ENCODE measurements at places on chromosomes 12 and 14.

GRCh38 chr12:76189851-76190250, 105.4 kb upstream of the NAP1L1 start:
- no peak for DNase-seq

DNA sequence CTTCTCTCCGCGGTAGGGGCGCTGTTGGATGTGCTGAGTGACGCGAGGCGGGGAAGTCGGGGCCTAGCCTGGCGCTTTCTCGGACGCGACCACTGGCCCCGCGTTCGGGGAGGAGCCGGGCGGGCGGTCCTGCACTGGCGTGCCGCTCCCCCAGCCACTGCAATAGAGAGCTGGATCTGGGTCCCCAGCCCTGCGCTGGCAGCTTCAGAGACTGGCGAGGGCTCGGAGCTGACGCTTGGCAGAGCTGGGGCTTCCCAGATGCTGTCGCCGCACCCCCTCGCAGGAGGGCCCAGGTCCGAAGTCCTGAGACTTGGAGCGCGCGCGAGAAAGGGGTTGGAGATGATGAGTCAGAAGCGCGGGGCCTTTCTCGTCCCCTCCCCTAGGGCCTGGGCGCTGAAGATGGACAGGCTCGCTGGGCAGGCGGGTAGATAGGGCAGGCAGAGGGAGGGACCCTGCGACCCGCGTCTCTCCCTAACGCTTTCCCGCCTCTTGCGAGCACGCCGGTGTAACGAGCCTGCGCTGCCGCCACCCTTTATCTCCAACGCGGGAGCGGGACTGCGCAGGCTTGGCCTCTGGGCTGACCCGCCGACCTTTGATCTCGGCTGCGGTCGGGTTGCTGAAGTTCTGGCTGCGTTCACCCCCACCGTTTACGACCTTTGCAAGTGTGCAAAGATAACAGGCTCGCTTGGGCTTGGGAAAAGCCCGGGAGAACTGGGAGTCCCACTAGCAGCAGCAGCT, 3.0 kb downstream of the TMEM253 start:
- DNase-seq: peak; percentile 98

DNA sequence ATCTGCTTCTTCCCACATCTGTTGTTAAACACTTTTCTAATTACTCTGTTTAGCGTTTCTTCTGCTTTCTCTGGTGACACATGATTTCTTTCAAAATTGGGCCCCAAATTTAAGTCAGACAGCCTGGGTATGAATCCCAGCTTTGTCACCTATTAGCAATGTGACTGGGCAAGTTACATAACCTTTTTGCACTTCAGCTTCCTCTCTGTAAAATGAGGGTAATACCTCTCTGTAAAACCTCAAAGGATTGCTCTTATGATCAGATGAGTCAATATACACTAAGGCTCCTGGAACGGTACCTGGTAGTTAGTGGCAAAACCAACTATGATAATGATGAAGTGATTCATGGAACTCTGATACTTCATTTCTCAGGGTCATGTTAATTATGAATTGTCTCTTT, 33.0 kb downstream of the E2F7 start:
- no peak for DNase-seq

DNA sequence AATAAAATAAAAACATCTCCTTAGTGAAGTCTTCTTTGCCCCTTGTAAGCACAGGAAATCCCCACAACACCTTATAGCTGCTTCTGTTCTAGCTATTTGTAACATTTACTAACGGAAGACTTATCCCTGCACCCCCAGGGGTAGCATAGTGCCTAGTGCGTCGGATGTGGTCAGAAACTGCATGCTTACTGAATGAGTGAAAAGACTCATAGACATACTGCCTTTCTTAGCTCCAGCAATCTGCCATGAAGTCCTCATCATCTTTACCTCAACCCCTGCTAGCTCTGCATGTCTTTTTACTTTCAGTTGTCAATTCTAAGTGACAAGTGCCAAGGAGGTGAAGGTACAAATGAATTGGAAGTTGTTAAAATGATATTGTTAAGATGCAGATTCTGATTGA, 12.9 kb downstream of the RIOX1 start:
- DNase-seq: no peak

- no peak for DNase-seq
Measured at GRCh38 chr14:49769581-49770211, 1.7 kb downstream of the KLHDC2 start.

DNA sequence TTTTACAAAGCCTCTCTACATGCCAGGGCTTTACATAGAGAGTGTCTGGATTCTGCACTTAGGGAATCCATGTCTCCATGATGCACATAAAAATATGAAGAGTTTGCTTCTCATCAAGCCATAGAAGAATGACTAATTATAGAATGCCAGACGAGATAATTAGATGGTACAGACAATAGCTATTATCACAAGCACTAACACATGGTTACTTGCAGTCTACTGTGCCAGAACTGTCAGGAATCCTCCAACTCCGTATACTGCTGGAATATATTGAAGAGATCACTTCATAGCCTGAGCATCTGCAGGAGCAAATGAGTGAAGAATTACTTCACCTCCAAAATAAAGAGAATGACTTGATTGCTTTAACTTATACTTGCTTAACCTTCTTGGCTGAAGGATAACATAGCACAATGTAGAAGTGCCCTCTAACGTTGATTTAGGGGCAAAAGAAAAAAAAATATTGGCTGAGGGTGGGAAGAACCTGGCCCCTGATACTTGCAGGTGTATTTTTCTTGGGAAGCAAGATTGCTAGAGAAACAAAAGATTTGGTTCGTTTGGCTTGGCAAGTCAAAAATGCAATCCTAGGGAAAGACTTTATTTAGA, 272.8 kb upstream of the FAR2 start:
- DNase-seq: no peak

All from posterior cingulate gyrus (tissue), 11 donors.